Kidney epithelial cell (primary cell): ENCODE measurements at places on chromosomes 16 and 17. TPM values are rescaled to one million over a fixed set of nuclear protein-coding genes. Genes with fewer than 3 reads are reported as not detected.

DNA sequence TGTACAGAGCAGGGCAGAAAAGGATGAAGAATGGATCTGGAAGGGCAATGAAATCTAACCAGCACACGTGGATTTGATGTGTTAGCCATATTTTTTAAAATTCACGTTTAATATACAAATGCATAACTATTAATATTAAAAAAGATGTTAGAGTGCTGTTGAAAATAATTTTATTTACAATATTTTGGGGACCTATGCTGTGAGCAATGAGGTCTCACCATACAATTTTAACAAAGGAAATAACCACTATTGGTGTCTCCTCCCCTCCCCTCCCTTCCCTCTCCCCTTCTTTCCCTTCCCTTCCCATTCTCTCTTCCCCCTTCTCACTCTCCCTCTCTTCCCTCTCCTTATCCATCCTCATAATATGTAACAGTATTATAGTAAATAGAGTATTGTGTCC, 64.2 kb upstream of the GPR139 start:
- no peak for DNase-seq

DNA sequence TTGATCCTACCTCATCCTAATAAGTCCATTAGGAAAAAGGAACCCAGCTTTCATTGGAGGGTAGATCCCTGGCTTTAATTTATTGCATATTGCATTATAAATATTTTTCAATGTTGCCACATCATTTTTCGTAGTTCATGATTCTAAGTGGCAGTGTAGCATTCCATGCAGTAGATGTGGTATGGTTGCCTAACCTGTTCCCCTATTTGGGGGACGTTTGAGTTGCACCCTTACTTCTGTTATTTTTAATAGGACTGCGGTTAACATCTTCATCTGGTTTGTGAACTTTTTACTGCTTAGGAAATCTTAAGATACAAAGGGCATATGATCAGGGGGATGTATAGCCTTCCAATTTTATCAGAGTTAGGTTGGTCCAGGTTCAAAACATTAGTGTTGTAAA, 5.4 kb downstream of the SCPEP1 start:
- DNase-seq: no peak

CDR2L gene
- 51.9 and 52.3 TPM in 2 replicates for total RNA-seq

- peak; percentile 56 for DNase-seq
These were observed 24.3 kb upstream of the CRISPLD2 start for GRCh38 chr16:84795329-84796053.

DNA sequence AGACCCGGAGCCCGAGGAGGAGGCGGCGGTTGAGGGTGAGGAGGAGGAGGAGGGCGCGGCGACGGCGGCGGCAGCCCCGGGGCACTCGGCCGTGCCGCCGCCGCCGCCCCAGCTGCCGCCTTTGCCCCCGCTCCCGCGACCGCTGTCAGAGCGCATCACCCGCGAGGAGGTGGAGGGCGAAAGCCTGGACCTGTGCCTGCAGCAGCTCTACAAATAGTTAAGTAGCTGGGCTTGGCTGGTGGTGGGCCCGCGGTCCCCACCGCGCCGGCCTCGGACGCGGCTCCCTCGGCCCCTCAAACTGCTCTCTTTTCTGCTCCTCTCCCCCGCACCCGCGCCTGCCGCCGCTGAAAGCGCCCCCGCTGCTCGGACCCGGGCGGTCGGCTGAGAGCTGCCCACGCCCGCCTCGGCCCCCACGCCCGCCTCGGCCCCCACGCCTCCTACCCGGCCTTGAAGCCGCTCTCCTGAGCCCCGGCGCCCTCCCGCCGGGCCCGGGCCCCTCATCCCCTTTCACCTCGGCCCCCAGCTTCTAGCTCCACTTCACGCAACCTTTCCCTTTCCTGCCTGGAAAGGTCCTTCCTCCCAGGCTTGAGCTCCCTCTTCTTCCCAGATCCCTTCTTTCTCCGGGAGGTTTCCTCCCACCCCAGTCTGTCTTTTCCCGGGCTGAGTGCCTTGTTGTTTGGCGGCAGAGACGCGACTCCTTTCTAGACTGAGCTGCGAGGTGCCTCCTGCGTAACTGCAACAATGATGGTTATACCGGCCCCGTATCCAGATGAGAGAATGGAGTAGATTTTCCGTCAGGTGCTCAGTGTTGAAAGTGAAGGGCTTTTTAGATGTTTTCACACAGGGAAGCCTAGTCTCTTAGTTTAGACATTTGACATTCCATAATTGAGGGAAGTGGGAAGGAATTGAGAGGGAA, 850 bp downstream of the PPM1E start:
- no peak for DNase-seq

GRCh38 chr17:7789131-7789530, 44.9 kb upstream of the KDM6B start:
- DNase-seq: no peak

DNA sequence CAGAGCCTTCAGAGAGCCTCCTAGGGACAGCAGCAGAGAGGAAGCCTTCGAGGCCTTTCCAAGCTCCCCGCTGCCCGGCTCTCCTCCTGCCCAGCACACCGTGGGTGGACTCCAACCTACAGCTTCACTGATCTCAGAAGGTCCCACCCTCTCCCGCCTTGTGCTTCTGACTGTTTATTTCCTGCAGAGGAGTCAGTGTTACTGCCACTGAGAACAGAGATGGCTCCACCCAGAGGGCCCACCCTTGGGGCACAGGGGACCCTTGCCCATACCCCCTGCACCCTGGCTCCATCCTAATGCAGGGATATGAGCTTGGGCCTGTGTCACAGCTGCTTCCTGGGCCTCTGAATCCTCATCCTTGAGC, 52.8 kb upstream of the TOB1 start:
- no peak for DNase-seq

ACSM2A gene
- not detected in 2 replicates for total RNA-seq

- DNase-seq: no peak
These were observed 32.0 kb upstream of the ABCA5 start for GRCh38 chr17:69358688-69359596.
